ENCODE measurements at places on chromosomes 7 and 10.

DNA sequence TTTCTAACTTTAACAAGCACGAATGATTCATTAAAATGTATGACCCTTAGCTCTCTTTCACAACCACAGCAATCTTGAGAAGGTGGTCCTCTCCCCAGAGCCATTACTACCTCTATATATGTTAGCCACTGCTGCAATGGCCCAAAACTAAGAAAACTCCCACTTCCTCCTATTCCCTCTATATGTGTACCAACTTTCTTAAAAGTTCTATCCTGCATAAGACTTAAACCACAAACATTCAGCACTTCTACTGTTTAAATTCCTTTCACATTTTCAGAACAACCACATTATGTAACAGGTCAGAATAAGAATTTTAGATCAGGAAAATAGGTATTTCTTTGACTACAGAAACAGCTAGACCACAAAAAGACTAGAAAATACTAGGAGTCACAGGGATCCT is 36.2 kb downstream of the WASL start:
- DNase-seq: no peak

- DNase-seq: no peak
These were observed 248.8 kb downstream of the ANKRD7 start for GRCh38 chr7:118473271-118473670.

DNA sequence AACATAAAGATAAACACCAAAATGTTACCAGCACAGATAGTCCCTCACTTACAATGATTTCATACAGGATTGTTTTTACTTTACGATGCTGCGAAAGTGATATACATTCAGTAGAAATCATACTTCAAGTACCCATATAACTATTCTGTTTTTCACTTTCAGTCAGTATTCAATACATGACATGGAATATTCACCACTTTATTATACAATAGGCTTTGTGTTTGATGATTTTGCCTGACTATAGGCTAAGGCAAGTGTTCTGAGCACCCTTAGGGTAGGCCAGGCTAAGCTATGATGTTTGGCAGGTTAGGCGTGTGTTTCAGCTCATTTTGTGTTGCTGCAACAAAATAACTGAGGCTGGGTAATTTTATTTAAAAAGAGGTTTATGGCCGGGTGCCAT is 155.0 kb downstream of the RTKN2 start:
- no peak for DNase-seq

DNA sequence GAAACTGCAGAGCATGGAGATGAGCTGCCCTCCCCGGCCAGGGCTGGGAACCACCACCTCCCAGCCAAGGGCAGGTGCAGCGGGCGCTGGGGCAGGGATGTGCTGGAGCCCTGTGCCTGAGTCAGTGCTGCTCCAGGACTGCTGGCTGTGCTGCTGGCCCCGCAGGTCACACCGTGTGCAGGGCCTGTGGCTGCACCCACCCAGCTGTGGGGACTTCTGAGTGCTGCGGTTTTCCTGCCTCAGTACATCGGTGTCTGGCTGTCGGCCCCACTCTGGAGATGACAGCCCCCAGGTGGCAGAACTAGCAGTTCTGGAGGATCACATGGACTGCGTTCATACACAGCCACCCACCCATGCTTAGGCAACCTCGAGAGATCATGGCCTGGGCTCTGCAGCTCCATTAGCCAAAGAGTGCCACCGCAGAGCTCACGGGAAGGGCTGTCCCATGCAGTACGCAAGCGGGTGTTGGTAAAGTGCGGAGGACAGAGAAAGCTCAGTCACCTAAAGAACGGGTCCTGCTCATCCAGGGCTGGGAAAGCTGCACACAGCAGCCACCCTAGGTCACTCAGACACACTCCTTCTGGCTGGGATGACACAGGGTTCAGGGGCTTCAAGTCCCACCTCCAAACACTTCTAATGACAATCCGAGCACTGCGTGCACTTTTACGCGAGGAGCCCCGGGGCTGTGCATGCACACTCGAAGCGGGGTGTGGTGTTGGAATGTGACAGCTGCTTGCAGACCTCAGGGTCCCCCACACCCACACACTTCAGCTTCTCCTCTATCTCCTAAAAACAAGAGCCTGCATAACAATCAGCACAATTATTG is 198.1 kb upstream of the PPP2R2D start:
- DNase-seq: no peak

GRCh38 chr7:85471740-85472139 is 284.9 kb upstream of the SEMA3D start:
- no peak for DNase-seq

- DNase-seq: no peak
These were observed 253.6 kb downstream of the SORCS3 start for GRCh38 chr10:104894681-104895080.

- DNase-seq: no peak
These were observed 68.0 kb downstream of the CTTNBP2 start for GRCh38 chr7:117805241-117805640.

GRCh38 chr10:121527690-121528089 is 70.6 kb downstream of the FGFR2 start:
- no peak for DNase-seq

- DNase-seq: no peak
These were observed 66.1 kb upstream of the AGBL3 start for GRCh38 chr7:134920026-134920753.

DNA sequence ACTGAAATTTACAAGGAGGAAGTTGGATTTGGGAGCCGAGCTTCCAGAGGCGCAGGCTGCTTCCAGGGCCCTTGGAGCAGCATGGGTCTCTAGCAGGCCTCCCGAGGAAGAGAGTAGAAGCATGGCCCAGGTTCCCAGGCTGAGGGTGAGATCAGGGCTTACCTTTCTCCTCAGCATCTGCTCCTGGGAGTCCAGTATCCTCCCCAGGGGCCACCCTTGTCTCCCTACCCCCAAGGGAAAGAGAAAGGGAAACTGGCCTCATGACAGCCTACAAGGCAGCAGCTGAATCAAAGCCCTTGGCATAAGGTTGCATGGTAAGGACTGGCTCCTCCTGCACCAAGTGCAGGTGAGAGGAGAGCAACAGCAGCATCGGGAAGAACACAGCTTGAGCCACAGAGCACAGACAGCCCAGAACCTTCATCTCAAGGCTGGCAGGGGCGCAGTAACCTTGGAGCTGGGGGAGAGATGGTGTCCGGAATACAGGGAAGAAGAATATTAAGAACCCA is 114.5 kb downstream of the MARCHF5 start:
- no peak for DNase-seq

DNA sequence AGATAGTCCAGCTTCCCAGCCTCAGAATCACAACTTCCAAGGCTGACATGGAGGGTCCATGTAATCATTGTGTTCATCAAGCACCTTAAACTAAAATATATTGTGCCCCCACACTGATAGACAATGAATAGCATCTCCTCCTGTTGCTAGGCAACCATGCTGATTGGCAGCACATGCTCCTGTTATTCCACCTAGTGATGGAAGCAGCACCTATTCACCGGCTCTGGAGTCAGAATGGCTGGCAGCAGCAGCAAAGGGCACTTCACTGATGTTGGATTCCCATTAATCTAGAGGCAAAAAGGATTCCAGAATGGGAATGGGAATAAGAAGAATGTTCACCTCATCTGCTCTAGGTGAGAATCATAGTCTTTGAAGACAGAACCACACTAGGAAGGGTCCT is 55.0 kb downstream of the RELN start:
- no peak for DNase-seq
